SK-MEL-5 (cell line): ENCODE measurements at places on chromosomes 5 and 9. TPM values are rescaled to one million over a fixed set of nuclear protein-coding genes. Genes with fewer than 3 reads are reported as not detected.

DNA sequence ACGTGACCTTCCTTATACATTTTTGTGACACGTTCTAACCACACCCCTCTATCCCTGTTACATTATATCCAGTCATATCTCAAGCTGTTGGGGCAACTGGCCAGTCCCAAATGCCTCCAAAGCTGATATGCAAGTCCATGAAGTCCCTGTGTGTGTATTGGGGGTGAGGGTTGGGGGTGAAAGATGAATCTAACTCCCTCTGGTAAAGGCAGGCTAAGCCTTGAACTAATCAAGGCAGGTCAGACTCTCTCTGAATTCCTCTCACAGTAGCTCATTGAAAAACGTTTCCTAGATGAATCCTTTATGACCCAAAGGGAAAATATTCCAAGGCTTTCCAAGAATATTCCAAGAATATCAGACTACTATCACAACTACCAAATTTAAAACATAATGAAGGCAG, 174.4 kb downstream of the MUSK start:
- DNase-seq: no peak

DNA sequence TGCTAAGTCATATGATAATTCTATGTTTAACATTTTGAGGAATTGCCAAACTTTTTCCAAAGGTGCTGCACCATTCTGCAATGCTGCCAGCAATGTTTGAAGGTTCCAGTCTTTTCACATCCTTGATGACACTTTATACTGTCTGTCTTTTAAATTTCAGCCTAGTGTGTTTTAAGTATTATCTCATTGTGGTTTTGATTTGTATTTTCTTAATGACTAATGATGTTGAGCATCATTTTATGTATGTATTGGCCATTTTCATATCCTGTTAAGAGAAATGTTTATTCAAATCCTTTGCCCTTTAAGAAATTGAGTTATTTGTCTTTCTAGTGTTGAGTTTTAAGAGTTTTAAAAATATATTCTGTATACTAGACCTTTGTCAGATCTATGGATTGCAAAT, 5.0 kb upstream of the TEX48 start:
- DNase-seq: no peak

- DNase-seq: no peak
Observed at GRCh38 chr9:88018101-88018500, 43.8 kb upstream of the CDK20 start.

GRCh38 chr9:15433191-15433590, 10.5 kb downstream of the SNAPC3 start:
- DNase-seq: no peak

The NELFB gene
- total RNA-seq: 47.3 and 47.4 TPM in 2 replicates

- peak; percentile 10 for DNase-seq
Observed at GRCh38 chr9:135281151-135281550, 193.7 kb downstream of the OLFM1 start.

DNA sequence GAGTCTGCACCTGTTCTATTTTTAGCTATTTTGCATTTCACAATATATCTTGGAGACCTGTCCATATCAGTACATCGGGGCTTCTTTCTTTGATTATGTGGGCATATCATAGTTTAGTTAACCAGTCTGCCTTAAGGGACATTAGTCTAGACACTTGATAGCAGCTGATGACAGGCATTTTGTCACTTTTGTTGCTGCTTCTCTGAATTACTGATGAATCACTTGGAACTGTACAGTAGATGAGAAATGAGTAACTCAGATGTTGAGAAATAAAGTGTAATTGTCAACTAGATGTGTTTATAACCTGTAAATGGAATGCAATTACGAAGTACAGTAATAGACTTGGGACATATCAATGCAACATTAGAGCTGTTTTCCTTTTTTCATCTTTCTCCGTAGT, 7.1 kb downstream of the ZFP2 start:
- no peak for DNase-seq

GRCh38 chr9:126348911-126349550, 22.4 kb downstream of the MVB12B start:
- DNase-seq: no peak

- no peak for DNase-seq
Observed at GRCh38 chr9:71990466-71990865, 69.9 kb downstream of the C9orf57 start.

DNA sequence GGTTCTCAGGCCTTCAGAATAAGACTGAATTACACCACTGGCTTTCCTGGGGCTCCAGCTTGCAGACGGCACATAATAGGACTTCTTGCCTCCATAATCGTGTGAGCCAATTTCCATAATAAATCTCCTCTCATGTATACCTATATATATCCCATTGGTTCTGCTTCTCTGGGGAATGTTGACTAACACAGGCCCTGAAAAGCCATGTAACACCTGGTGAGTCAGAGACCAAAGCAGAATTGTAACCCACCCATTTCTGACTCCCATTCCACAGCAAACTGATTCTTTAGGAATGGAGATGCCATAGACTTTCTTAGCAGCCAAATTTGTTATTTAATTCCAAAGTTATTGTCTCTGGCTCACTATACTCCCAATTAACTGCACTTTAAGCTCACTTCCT, 85.4 kb upstream of the AGXT2 start:
- no peak for DNase-seq

DNA sequence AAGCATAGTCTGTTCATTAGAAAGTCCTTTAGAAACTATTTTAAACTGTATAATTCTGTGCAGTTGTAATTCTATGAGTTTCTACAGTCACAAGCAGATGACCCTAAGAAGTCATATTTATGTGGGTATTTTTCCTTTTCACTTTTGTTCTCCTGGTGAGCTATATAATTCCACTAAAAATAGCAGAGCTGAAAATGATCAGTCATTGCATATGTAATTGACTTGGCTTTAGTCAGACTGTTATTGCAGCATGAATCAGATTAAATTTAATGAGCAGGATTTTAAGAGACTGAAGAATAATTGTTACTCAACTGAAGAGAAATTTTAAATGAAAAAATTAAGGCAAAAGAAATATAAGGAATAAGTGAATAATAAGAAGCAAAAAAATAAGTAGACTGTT, 108.5 kb downstream of the MTREX start:
- no peak for DNase-seq

GRCh38 chr9:135826188-135826545, 81.2 kb downstream of the CAMSAP1 start:
- DNase-seq: no peak

GRCh38 chr9:114507726-114508125, 2.5 kb upstream of the WHRN start:
- DNase-seq: peak; percentile 63

- DNase-seq: no peak
Observed at GRCh38 chr5:171711571-171711970, 74.0 kb upstream of the SMIM23 start.

The ITGA2 gene
- 7.0 and 8.4 TPM in 2 replicates for total RNA-seq

DNA sequence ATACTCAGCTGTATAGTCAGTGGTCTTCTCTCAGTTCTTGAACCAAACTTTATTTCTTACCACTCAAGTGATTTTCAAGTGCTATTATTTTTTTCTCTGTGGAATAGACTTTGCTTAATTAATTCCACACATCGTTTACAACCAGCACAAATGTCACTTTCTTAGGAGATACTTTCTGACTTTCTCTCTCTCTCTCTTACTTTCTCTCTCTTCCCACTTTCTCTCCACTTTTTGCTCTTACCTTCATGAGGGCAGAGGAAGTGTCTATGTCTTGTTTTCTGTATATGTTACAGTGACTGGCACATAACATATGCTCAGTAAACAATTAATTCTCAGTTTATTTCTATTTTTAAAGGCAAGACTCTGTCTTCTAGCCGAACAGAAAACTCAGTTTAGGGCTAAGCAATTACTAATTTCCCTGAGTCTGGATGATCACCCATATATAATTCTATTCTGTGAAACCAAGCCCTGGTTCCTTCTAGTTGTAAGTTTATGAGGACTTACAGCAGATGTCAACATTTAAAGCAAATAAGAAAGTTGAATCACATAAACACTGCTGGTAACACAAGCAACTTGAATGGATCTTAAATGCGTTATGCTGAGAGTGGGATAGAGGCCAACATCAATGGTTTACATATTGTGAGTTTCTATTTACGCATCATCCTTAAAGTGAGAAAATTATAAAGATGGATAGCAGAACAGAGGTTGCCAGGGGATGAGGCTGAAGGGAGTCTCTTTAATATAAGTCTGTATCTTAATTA, 791.4 kb downstream of the MTRR start:
- no peak for DNase-seq

The CREB3 gene
- total RNA-seq: 21.8 and 27.2 TPM in 2 replicates

DNA sequence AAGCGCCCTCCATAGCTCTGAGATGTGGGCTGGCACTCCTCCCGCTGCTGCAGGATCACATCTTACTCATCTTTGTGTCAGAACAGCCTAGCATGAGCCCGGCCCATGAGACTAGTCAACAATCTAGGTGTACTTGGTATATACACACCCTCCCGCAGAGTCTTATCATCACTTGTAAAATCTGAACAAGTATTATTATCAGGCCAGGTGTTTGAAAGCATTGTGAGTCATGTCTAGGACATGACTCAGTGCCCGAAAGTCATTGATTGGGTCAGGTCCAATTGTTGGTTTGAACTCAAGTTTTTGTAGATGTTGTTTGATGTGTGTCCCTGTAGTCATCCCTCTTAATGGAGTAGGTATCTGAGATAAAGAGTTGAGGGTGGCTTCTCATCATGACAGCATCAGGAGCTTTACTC, 108.7 kb downstream of the CFAP90 start:
- DNase-seq: no peak

DNA sequence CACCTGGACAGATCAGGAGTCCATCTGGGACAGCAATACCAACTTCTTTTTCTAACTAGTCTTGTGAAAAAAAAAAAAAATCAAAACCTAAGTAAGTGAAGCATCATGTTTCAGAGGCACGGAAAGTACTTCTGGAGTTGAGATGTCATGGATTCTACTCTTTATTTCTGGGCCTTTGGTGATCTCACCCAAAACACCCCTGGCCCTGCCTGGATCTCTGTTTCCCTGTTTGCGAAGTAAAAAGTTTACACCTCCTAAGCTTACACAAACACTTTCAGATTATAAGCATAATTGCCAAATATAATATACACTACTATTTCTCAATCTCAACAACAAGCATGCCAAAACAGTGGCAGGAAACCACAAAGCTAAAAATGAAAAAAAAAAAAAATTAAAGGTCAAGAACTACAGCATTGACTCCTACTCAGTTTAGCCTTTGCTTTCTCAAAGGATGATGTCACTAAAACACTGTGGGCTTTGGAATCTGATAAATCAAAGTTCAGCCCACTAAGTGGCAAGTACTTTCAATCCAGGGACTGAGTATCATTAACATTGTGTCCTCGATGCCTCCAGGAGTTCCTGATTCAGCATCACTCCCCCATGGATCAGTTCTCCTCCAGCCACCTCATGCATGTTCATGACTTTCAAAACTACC, 291.9 kb downstream of the NFIB start:
- no peak for DNase-seq

The OSMR gene
- 39.6 and 47.9 TPM in 2 replicates for total RNA-seq

The ADGRD2 gene
- total RNA-seq: not detected in 2 replicates

GRCh38 chr5:50672663-50673062, 6.2 kb downstream of the PARP8 start:
- no peak for DNase-seq

DNA sequence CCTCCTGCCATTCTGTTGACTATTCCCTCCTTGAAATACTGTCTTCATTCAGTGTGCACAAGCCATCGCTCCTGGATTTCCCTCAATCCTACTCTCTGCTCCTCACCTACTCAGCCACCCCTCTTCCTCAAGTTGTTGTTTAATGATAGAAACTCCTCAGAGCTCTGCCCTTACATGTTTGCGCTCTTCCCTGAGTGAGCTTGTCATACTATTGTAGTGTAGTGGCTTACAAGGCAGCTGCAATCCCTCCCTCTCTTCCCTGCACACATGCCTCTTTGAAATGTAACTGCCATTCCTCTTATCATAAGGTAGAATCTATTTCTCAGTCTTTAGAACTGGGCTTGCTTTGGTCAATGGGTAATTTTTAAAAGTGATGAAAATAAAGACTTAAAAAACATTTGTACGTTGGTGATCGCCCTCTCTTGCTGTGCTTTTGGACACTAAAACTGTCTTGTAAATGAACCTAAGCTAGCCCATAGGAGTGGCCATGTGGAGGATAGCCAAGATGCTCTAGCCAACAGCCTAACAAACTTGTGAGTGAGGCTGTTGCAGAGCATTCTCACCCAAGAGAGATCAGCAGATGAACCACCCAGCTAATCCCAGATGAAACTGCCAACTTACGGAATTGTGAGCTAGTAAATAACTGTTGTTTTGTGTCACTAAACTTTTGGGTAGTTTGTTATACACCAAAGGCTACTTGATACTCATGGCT, 18.1 kb upstream of the SMAD5 start:
- DNase-seq: no peak

The SUSD3 gene
- total RNA-seq: 0.90 and 1.3 TPM in 2 replicates

DNA sequence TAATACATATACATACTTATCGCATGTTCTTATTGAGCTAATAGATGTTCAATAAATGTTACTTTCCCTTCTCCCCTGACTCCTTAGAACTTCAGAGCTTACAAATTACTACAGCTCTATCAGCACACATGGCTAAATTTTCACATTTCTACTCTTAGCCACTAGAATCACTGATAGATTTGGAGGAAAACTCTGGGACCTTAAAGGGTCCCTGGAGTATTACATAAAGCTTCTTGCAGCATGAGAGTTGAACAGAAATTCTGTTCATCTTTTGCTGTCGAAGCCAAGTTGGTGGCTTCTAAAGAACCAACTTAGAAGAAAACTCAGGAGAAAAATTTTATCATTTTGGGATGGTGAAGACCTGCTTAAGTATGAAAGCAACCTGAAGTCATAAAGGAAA, 15.5 kb downstream of the B4GALT1 start:
- DNase-seq: no peak

DNA sequence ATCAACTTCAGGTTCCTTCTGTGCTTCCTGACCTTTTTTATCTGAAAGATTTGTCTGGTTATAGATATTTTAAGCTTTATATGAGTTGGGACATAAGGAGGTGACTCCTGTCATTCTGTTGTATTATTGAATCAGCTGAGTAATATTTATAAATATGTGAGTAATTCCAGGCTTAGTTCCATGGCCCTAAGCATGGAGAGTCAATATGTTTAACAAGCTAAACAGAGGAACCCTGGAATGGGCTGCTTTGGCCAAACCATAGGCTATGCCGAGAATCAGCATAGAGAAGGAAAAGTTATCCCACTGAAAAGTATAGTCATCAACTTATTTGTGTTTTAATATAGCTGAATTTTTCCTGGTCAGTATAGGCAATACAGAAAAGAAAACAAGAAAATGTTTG, 7.2 kb upstream of the EIF4EBP3 start:
- DNase-seq: no peak

The PRRT1B gene
- not detected in 2 replicates for total RNA-seq

The CDX1 gene
- not detected in 2 replicates for total RNA-seq

The RAB3C gene
- total RNA-seq: 0.13 and 0.24 TPM in 2 replicates

GRCh38 chr5:124652892-124653441, 93.5 kb downstream of the ZNF608 start:
- peak; percentile 88 for DNase-seq

- no peak for DNase-seq
Observed at GRCh38 chr5:103333376-103333775, 74.8 kb downstream of the MACIR start.

GRCh38 chr9:98501819-98502218, 206.9 kb downstream of the GABBR2 start:
- DNase-seq: no peak

- DNase-seq: no peak
Observed at GRCh38 chr9:99058964-99059921, 45.7 kb upstream of the TGFBR1 start.

- no peak for DNase-seq
Observed at GRCh38 chr9:96075757-96076156, 200.3 kb downstream of the ERCC6L2 start.

The DDX4 gene
- total RNA-seq: not detected in 2 replicates

- DNase-seq: no peak
Observed at GRCh38 chr9:4327504-4328191, 27.8 kb upstream of the GLIS3 start.

The DHX29 gene
- 36.3 and 36.6 TPM in 2 replicates for total RNA-seq

The PCDHAC1 gene
- total RNA-seq: 0.58 and 0.72 TPM in 2 replicates

GRCh38 chr5:77152441-77152840, 58.0 kb upstream of the PDE8B start:
- no peak for DNase-seq
